Natural killer cell (primary cell): ENCODE measurements at places on chromosomes 5 and 9.

GRCh38 chr9:114746591-114747346 lies 59.1 kb downstream of the TNFSF15 start:
- H3K36me3 ChIP-seq, result no peaks in the 10 kb centered on the region
- no peak for DNase-seq
- H3K4me1 ChIP-seq, result no peaks in the 10 kb centered on the region

GRCh38 chr5:84091127-84091799 lies 293.4 kb downstream of the EDIL3 start:
- no peaks in the 10 kb centered on the region for H3K4me1 ChIP-seq
- H3K27ac ChIP-seq, result no peak overlapping the region
- no peak for DNase-seq
- no peaks in the 10 kb centered on the region for H3K36me3 ChIP-seq

- no peaks in the 10 kb centered on the region for H3K27me3 ChIP-seq
- peaks cover 37% of the 10 kb centered on the region for H3K4me1 ChIP-seq
- no peak overlapping the region for H3K4me3 ChIP-seq
- no peaks in the 10 kb centered on the region for H3K36me3 ChIP-seq
- DNase-seq, result no peak
These were observed 4.2 kb upstream of the NINJ1 start for GRCh38 chr9:93138171-93138764.

DNA sequence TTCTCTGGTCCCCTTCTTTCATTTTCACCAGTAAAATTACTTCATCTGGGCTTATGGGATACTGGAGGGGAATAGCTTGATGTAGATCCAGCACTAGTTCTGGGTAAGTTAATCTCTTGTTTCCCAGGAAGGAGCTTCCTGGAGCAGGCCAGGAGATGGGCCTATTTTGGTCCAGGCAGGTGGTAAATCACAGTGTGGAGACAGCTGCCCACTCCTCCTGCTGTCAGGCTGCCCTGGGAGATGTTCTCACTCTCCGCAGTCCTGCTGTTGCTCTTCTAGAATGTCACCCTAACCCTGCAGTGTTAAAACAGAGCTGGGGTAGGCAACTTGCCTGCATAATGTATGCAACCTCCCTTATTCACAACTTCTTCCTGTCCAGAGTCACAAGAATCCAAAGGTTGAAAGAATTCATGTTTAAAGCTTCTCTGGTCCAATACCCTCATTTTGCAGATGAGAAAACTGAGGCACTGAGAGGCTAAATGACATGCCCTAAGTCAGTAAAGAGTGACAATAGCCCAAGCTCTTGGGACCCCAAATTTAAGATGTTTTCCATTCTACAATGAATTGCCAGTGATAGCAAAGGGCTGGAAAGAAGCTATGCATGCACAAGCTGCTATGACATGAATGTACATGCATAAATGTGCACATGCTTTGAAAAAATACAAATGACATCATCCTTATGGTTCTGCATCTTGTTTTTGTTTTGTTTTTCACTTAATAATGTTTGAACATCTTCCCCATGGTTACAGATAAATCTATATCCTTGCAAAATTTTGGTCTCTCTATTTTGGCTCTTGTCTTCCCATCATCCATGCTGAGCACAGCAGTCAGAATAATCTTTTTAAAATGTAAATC lies 71.8 kb upstream of the ADRA1B start:
- no peaks in the 10 kb centered on the region for H3K36me3 ChIP-seq
- no peak overlapping the region for H3K27ac ChIP-seq
- no peak for DNase-seq

GRCh38 chr5:177100714-177101121 lies 14.0 kb downstream of the FGFR4 start:
- H3K4me3 ChIP-seq, result no peak overlapping the region
- no peak for DNase-seq
- H3K36me3 ChIP-seq, result no peaks in the 10 kb centered on the region
- H3K27ac ChIP-seq, result no peak overlapping the region
- no peaks in the 10 kb centered on the region for H3K4me1 ChIP-seq

DNA sequence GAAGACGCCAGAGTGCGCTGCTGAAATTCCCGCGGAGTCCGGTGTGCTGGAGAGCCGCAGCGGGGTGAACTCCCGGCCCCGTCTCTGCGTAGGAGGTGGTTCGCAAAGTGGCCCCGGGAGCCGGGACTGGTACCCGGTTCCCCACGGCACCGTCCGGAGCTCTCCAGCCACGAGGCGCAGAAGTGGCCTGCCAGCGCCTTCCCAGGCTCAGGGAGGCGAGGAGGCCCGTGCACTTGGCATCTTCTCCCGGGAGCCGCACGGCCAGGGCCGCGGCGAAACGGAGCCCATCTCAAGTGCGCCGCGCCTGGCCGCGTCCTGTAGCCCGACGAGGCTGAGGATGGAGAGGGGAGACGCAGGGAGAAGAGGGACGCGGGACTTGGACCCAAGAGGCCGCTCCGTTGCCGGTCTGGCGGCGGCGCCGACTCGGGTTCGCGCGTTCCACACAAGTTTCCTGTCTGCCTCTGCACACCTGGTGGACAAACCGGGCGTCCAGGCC lies 1.1 kb upstream of the IRX1 start:
- H3K4me1 ChIP-seq, result no peaks in the 10 kb centered on the region
- no peak for DNase-seq
- peaks cover 35% of the 10 kb centered on the region for H3K27me3 ChIP-seq
- no peaks in the 10 kb centered on the region for H3K36me3 ChIP-seq
